Cardiac muscle cell (in vitro differentiated cells and primary cell): ENCODE measurements at places on chromosomes 3 and 15.
A peak's percentile ranks its signal among the peaks of the same experiment; 100 is the strongest.

DNA sequence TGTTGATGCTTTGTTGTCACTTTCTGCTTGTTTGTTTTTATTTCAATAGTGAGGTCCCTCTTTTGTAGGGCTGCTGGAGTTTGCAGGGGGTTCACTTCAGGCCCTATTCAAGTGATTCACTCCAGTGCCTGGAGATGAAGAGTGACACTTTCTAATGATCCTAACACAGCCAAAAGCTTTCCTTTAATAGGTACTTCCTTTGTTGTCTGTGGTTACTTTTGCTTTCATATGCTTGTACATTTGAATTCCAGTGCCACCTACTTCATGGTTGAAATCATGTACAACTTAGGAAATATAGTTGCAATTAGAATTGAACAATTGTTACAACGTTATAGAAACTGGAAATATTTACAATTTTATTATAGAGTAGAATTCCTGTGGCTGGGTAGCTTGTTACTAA lies 466.8 kb upstream of the EPHA3 start:
- H3K36me3 ChIP-seq = no peaks in the 10 kb centered on the region
- no peaks in the 10 kb centered on the region for H3K27me3 ChIP-seq
- no peak for DNase-seq
- H3K27ac ChIP-seq = no peak overlapping the region

- peak; percentile 90 for DNase-seq
- peaks cover 9% of the 10 kb centered on the region for H3K4me1 ChIP-seq
- H3K4me3 ChIP-seq = no peak overlapping the region
- no peak overlapping the region for H3K27ac ChIP-seq
- H3K36me3 ChIP-seq = no peaks in the 10 kb centered on the region
Observed at GRCh38 chr3:24220859-24221657, 273.6 kb downstream of the THRB start.

- H3K36me3 ChIP-seq = peaks cover 4% of the 10 kb centered on the region
- H3K4me1 ChIP-seq = no peaks in the 10 kb centered on the region
- DNase-seq = no peak
- H3K27me3 ChIP-seq = no peaks in the 10 kb centered on the region
Observed at GRCh38 chr3:47650294-47650693, 71.6 kb upstream of the CSPG5 start.

- peak; percentile 34 for DNase-seq
- no peak overlapping the region for H3K27ac ChIP-seq
- H3K27me3 ChIP-seq = no peaks in the 10 kb centered on the region
- H3K4me3 ChIP-seq = no peak overlapping the region
Observed at GRCh38 chr3:48798998-48799397, 48.7 kb downstream of the PRKAR2A start.

DNA sequence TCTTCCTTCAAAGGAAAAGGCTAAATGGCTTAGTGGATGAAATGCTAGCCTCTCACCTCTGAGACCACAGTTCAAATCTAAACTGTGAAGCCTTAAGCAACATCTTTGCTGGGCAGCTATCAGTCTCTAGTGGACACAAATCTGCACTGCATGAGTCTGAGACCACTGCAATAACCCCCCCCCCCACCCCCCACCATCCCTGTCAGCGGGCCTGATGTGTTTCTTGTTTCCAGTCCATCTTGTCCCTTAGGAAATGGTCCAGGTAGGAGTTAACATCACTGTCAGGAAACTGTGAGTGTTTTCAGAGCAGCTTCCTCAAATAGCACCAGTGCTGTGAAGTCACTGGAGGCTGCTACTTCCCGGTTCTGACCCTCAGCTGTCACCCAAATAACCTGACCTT lies 140.6 kb upstream of the TMCO5A start:
- peaks cover 17% of the 10 kb centered on the region for H3K4me1 ChIP-seq
- H3K36me3 ChIP-seq = no peaks in the 10 kb centered on the region
- H3K27me3 ChIP-seq = no peaks in the 10 kb centered on the region
- peak; percentile 30 for DNase-seq

DNA sequence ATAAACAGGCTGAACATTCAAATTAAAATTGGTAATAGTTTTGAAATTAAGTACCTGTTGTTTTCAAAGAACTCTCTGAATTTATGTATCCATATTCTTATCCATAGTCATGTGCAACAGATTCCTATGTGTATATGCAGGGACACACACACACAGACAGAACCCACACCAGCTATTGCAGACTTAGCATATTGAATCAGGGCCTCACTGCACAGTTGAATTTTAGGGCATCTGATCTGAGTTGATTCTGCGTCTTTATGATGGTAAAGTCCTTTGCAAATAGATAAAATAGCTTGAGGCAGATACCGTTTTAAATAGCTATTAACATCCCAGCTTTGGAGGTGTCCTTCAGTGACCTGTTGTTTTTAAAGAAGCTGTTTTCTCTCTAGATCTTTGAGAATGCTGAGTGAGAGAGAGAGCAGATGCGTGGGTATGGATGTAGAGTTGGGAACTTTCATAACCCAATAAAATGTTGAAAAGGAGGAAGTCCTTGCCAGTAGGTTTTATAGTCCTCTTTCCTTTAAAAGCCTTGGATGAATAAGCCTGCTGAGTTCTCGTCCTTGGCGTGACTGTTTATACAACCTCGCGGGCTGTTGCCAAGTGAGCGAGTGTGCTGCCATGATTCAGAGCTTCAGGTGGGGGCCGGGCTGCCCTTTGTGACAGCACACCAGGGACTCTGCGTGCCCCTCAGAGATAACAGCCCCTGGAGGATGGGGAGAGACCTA lies 18.3 kb downstream of the MYZAP start:
- H3K4me1 ChIP-seq = peaks cover 28% of the 10 kb centered on the region
- H3K36me3 ChIP-seq = peaks cover 14% of the 10 kb centered on the region
- peak; percentile 31 for DNase-seq
- no peaks in the 10 kb centered on the region for H3K27me3 ChIP-seq
- no peak overlapping the region for H3K4me3 ChIP-seq

- DNase-seq = no peak
- H3K27me3 ChIP-seq = peaks cover 21% of the 10 kb centered on the region
- no peak overlapping the region for H3K27ac ChIP-seq
Observed at GRCh38 chr3:123735456-123735855, 148.7 kb downstream of the MYLK start.

- no peak overlapping the region for H3K27ac ChIP-seq
- peaks cover 3% of the 10 kb centered on the region for H3K36me3 ChIP-seq
- no peaks in the 10 kb centered on the region for H3K27me3 ChIP-seq
- H3K4me1 ChIP-seq = peaks cover 17% of the 10 kb centered on the region
Observed at GRCh38 chr3:23820888-23821287, 15.1 kb downstream of the UBE2E1 start.

- no peaks in the 10 kb centered on the region for H3K36me3 ChIP-seq
- no peak overlapping the region for H3K27ac ChIP-seq
- no peaks in the 10 kb centered on the region for H3K27me3 ChIP-seq
- no peak for DNase-seq
- H3K4me3 ChIP-seq = no peak overlapping the region
Observed at GRCh38 chr3:14927308-14927707, 20.1 kb upstream of the NR2C2 start.

- H3K4me1 ChIP-seq = peaks cover 4% of the 10 kb centered on the region
- no peaks in the 10 kb centered on the region for H3K27me3 ChIP-seq
- H3K36me3 ChIP-seq = no peaks in the 10 kb centered on the region
Observed at GRCh38 chr3:194865615-194866014, 179.9 kb downstream of the FAM43A start.

- H3K4me3 ChIP-seq = no peak overlapping the region
- H3K27me3 ChIP-seq = no peaks in the 10 kb centered on the region
- peak overlapping the region; percentile 43 for H3K27ac ChIP-seq
- H3K4me1 ChIP-seq = no peaks in the 10 kb centered on the region
Observed at GRCh38 chr15:93001881-93002280, 87.1 kb downstream of the RGMA start.

GRCh38 chr3:99321261-99321660 lies 317.1 kb upstream of the COL8A1 start:
- no peak overlapping the region for H3K27ac ChIP-seq
- no peaks in the 10 kb centered on the region for H3K36me3 ChIP-seq
- DNase-seq = no peak
- H3K27me3 ChIP-seq = no peaks in the 10 kb centered on the region
- no peaks in the 10 kb centered on the region for H3K4me1 ChIP-seq
- no peak overlapping the region for H3K4me3 ChIP-seq

- H3K36me3 ChIP-seq = no peaks in the 10 kb centered on the region
- no peak overlapping the region for H3K27ac ChIP-seq
Observed at GRCh38 chr15:53305554-53305953, 453.9 kb downstream of the WDR72 start.

DNA sequence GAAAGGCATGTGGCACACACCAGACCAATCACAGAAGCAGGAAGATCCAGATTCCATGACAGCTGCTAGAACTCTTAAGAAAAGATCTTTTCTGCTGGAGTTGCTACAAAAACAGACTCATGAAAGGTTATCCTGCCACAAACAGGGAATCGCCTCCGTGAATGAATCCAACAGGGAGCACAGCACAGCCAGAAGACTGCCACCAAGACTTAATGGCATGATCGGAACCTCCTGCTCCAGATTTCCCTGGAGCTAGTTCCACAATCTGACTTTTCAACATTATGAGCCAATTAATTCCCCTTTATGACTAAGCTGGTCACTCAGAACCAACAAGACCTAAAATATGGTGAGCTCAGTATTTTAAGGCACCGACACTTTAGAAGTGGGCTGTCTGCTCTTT lies 232.5 kb downstream of the FOXP1 start:
- H3K36me3 ChIP-seq = no peaks in the 10 kb centered on the region
- no peak overlapping the region for H3K4me3 ChIP-seq
- no peak for DNase-seq
- no peak overlapping the region for H3K27ac ChIP-seq
- no peaks in the 10 kb centered on the region for H3K4me1 ChIP-seq

- H3K4me3 ChIP-seq = no peak overlapping the region
- H3K27ac ChIP-seq = no peak overlapping the region
- no peak for DNase-seq
- peaks cover 16% of the 10 kb centered on the region for H3K4me1 ChIP-seq
- H3K27me3 ChIP-seq = no peaks in the 10 kb centered on the region
Observed at GRCh38 chr3:126003447-126004190, 34.6 kb downstream of the ROPN1B start.

- no peaks in the 10 kb centered on the region for H3K36me3 ChIP-seq
- DNase-seq = peak; percentile 32
- H3K27me3 ChIP-seq = no peaks in the 10 kb centered on the region
- no peak overlapping the region for H3K4me3 ChIP-seq
- H3K4me1 ChIP-seq = no peaks in the 10 kb centered on the region
Observed at GRCh38 chr3:146374146-146374545, 95.2 kb downstream of the PLSCR2 start.

GRCh38 chr15:89743594-89743993 lies 7.5 kb downstream of the MESP1 start:
- H3K4me3 ChIP-seq = no peak overlapping the region
- H3K36me3 ChIP-seq = no peaks in the 10 kb centered on the region
- H3K27me3 ChIP-seq = peaks cover 16% of the 10 kb centered on the region
- no peak overlapping the region for H3K27ac ChIP-seq
- H3K4me1 ChIP-seq = no peaks in the 10 kb centered on the region

DNA sequence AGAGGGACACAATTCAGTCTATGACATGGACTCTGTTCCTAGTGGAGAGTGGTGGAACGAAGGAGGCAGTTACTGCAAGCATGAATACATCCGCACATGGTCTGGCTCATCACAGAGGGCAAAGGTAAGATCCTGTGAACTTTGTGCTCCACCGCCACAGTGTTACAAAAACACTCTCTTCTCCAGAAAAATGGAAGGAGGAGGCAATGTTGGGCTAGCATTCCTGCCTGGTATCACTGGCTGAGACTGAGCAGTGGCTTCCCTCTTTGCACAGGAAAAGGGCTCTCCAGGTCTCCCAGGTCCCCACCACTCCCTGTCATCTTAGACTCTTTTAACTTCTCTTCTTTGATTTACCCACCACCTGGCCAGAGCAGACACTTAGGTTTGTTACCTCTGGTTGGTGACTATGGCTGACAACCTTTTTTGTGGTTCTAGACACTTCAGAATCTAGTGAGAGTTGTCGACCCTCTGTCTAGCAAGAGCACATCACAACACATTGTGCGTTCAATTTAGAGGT lies 1.5 kb upstream of the EEFSEC start:
- no peaks in the 10 kb centered on the region for H3K36me3 ChIP-seq
- H3K4me1 ChIP-seq = peaks cover 7% of the 10 kb centered on the region
- no peak for DNase-seq
- no peak overlapping the region for H3K27ac ChIP-seq

GRCh38 chr3:120160050-120160449 lies 65.8 kb upstream of the GSK3B start:
- no peaks in the 10 kb centered on the region for H3K36me3 ChIP-seq
- no peak overlapping the region for H3K4me3 ChIP-seq
- no peak for DNase-seq
- H3K4me1 ChIP-seq = no peaks in the 10 kb centered on the region
- no peak overlapping the region for H3K27ac ChIP-seq

- H3K4me3 ChIP-seq = no peak overlapping the region
- H3K36me3 ChIP-seq = no peaks in the 10 kb centered on the region
- DNase-seq = no peak
Observed at GRCh38 chr3:96169111-96169766, 645.2 kb upstream of the EPHA6 start.

DNA sequence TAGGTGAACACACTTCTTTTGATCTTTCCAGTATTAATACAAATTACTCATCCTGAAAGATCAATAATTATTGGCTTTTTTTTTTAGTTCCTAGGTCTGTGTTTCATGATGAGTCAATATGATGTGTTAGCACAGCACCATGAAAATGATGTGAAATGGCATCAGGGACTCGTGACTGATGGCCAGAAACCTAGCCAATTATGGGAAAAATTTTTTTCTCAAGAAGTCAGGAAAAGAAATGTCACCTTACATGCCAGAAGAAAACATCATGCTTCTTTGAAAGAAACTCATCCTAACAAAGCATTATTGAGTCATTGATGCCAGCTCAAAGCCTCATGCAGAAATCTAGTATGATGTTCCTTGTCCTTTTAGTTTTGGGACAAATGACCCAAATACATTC lies 468.3 kb upstream of the CBLB start:
- no peak overlapping the region for H3K4me3 ChIP-seq
- no peak for DNase-seq
- no peaks in the 10 kb centered on the region for H3K4me1 ChIP-seq
- H3K27ac ChIP-seq = no peak overlapping the region
- H3K36me3 ChIP-seq = no peaks in the 10 kb centered on the region

GRCh38 chr3:148730676-148731075 lies 33.0 kb downstream of the AGTR1 start:
- no peak overlapping the region for H3K27ac ChIP-seq
- H3K27me3 ChIP-seq = no peaks in the 10 kb centered on the region
- no peak for DNase-seq
- H3K36me3 ChIP-seq = no peaks in the 10 kb centered on the region
- H3K4me1 ChIP-seq = no peaks in the 10 kb centered on the region

DNA sequence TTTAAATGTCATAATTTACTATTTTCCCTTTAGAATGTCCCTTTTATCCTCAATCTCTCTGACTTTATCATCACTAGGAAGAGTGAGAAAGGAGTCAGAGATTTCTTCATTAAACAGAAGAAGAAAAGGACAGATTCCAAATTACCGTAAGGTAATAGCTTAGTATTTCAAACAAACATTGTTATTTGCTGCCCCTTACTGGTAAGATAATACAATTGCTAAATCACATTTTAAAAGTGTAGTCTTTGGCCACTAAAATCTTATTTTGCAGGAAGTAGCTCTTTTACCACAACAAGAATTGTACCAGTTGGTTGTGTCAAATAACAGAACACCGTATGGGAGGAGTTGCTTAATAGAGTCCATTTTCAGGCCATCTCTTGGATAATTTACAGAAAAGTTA lies 53.7 kb downstream of the CGGBP1 start:
- H3K4me3 ChIP-seq = no peak overlapping the region
- H3K27ac ChIP-seq = no peak overlapping the region
- H3K27me3 ChIP-seq = no peaks in the 10 kb centered on the region
- no peaks in the 10 kb centered on the region for H3K36me3 ChIP-seq
